ENCODE measurements at places on chromosomes 3 and 15.

DNA sequence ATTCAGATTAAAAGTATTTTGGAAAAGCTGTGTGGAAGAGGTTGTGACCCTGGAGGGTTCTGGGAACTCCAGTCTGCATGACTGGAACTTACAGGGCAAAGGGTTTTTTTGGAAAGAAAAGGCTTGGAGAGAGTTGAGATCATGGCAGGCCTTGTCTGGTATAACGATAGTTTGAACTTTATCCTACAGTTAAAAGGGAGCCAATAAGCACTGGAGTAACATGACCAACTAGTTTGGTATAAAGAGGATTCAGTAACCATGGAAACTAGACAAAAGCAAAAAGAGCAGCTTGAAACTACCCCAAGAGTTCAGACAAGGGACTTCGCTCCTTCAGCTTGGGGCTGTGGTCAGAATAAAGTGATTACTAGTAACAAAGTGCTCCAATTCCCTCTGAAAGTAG lies 151.2 kb upstream of the TMCO5A start:
- no peak for DNase-seq

- DNase-seq, result no peak
Measured at GRCh38 chr3:22377421-22377820, 626.4 kb upstream of the ZNF385D start.

- DNase-seq, result no peak
Measured at GRCh38 chr15:68304589-68305337, 27.2 kb downstream of the FEM1B start.

DNA sequence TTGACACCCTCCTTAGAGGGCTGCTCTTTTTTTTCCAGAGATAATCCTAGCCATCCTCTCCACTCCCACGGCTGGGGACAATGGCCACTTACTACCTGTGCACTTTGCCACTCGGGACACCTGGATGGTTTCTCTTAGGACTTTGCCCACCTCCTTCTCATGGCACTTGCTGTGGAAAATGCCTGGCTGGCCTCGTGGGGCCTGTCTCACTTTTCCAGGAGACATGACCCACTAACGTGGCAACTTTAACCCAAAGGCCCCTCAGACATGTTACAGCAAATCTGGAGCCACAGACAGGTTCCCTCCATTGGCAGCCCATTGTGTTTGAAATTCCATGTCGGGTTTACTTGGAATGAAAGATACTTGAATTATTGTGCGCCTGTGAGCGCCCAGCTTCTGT lies 29.4 kb upstream of the ESYT3 start:
- DNase-seq, result no peak

GRCh38 chr3:170799009-170799408 lies 71.0 kb downstream of the RPL22L1 start:
- no peak for DNase-seq

DNA sequence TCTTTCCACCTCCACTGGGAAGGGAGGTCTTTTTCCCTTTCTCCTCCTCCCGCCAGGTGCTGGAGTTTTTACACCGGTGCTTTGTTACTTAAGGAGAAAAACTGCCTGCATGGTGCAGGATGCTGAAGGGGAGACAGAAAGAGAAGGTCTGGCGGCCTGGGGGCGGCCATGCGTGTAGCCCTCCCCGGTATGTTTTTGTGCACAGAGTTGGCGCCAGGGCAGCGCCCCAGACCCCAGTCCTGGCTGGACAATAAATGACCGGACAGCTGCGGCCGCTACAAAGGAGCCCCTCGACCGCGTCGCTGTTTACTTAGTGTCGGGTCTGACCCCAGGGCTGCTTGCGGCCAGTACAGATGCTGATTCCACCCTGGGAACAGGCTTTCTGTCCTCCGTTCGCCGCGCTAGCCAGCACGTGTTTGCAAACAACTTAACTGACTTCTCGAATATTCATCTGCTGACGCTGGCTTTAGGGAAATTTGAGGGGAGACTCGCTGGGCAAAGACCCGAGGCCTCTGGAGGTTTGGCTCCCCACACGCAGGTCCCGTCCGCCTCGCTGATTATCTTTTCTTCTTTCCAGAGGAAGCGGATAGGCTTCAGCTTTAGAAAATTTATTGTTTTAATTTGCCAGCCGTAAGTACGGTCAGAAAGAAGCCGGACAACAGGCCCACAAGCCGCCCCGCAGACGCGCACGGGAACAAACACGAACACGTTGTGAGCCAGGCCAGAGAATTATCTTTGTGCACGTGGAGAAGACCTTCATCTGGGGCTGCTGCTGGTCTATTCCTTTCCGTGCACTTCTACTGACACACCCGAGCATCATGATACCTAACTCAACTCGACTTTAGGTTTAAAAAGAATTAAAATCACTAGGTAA lies 46.9 kb downstream of the ZIC4 start:
- DNase-seq, result no peak

GRCh38 chr3:16509721-16510619 lies 3.5 kb downstream of the RFTN1 start:
- DNase-seq, result peak; percentile 56

DNA sequence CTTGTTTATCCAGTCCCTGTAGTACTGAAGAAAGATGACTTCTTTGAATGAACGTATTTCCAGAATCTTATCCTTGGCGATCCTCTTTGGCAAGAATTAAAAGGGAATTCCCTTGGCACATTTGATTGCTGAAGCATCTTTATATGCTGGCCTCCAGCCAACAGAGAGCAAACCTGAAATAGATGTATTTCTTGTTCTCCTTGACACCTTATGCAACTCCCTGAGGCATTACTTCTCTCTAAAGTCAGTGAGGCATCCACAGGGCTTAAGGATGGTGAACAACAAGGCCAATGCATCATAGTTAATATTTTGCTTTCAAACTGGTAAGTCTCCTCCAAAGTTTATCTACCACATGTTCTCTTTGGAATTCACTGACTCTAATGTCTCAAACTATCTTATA lies 450.9 kb upstream of the THRB start:
- no peak for DNase-seq

DNA sequence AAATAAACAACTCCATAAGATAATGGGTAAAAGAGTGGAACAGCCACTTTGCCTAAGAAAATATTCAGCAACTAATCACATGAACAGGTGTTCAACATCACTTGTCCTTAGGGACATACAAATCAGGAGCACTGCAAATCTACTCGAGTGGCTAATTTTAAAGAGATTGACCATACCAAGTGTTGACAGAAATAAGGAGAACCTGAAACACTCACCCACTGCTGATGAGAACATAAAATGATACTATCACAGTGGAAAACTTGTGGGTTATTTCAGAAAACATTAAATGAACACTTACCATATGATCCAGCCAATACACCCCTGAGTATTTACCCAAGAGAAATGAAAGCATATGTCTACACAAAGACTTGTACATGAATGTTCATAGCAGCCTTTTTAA lies 70.5 kb downstream of the GABRB3 start:
- DNase-seq, result no peak

DNA sequence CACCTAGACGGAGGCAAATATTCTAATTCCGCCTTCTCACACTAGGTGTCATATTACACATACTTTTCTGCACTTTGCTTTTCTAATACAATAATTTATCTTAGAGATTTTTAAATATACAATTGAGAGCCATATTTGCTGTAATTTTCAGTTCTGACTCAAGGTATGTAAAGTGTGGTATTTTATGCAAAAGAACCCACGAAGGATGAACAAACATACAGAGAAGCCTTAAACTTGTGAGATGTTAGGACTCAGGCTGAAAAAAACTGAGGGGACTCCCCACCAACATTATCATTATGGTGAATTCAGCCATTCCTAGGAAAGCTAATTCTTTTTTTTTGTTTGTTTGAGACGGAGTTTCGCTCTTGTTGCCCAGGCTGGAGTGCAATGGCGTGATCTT lies 9.6 kb downstream of the ZBTB11 start:
- DNase-seq, result no peak

DNA sequence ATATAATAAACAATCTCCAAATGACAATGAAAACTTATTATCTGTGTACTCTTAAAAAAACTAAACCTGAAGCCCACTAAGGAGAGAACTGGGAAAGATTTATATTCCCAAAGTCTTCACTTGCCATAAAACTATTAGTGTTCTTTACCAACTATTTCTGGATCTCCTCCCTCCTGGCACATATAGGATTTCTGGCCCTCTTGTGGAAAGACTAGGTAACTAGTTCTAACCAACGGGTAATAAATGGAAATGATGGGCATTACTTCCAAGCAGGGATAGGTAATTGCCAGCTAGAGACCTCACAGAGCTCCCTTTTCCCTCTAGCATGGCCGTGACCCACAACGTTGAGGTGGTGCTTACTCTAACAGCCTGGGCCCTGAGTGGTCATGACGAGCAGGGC lies 110.1 kb downstream of the DNAH12 start:
- DNase-seq, result no peak

Data from stimulated activated CD8-positive, alpha-beta memory T cell treated with anti-CD3 and anti-CD28 coated beads, Interleukin-4, amount 100 ng/mL, for 48 hours (primary cell).